NCI-H146 (cell line): ENCODE measurements at places on chromosomes 3 and 15.

DNA sequence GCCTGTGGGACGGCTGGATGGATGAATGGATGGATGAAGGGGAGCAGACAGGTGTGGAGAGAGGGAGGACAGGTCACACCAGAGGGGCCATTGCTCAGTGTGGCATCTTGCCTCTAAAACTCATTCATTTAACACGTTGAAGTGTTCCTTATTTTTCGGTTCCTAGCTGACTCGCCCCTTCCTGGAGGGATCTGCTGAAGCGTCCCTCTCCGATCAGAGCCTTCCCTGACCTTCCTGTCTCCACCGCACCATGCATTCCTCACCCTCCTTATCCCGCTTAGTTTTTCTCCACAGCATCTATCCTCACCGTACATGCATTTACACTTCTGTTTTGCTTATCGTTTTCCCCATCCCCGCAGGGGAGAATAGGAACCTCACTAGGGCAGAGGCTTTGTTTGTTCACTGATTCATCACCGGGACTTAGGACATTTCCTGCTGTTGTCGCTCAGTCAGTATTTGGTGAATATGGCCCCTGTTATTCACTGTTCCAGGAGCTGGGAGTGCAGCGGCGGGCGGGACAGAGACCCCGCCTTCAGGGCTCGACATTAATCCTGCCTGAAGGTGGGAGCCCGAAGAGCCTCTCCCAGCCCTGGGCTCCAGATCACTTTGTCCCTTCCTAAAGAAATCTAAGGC, 32.0 kb downstream of the FOXL2 start:
- DNase-seq, result peak; percentile 90

- no peak for DNase-seq
Measured at GRCh38 chr15:80982205-80982604, 7.4 kb downstream of the MESD start.

GRCh38 chr15:81221449-81221848, 24.8 kb downstream of the IL16 start:
- no peak for DNase-seq

DNA sequence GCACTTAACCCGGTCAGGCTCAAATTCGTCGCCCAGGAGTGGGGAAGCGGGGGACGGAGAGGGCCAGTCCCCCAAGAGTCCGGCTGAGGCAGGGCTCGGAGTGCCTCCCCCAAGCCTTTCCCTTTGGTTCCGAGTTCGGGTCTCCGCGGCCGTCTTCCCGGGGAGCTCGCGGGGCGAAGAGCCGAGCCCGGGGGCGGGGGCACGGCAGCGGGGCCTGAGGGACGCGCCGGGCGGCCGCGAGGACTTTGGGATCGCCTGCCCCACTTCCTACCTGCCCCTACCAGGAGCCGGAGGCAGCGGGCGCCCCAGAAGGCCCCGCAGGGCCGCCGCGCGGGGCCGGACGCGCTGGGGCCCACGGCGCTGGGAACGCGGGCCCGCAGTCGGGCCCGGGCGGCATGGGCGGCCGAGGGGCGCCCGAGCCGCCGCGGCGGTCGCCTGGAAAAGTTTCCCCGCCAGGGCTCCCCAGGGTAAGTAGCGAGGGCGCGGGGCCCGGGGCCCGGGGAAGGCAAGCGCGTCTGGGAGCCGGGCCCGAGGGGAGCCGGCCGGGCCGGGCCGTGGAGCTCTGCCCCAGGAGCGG, 2.8 kb downstream of the FURIN start:
- DNase-seq, result peak; percentile 20

DNA sequence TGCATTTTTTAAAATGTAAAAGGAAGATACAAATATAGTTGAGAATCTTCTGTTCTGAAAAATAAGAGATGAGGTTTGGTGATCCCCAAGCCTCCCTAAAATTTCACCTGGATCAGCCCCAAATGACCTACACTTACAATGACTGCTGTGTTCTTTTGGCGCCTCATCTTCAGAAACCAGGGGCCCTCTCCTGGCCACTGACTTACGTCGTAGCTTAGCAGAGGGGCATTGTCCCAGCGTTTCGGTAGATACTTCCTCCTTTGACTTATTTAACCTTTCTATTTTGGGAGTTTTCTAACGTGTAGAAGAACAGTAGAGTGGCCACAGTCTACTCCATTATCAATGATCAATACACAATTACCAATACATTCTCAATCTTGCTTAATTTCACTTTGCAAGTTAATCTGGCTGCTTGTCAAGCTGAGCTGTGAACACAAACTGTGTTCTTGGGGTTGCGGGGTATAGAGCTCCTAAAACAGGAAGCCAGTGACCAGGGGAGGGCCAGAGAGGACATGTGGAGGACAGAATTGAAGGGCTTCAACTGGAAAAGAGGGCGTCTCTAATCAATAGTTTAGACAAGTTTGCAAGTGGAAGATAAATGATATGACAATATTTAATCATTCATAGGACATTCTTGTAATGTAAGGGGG, 419.5 kb downstream of the LPP start:
- no peak for DNase-seq

GRCh38 chr3:151423091-151423490, 37.8 kb downstream of the IGSF10 start:
- DNase-seq, result no peak

- no peak for DNase-seq
Measured at GRCh38 chr3:78871048-78871447, 896.8 kb downstream of the ROBO1 start.

GRCh38 chr3:190673148-190673547, 159.3 kb downstream of the IL1RAP start:
- DNase-seq, result no peak

DNA sequence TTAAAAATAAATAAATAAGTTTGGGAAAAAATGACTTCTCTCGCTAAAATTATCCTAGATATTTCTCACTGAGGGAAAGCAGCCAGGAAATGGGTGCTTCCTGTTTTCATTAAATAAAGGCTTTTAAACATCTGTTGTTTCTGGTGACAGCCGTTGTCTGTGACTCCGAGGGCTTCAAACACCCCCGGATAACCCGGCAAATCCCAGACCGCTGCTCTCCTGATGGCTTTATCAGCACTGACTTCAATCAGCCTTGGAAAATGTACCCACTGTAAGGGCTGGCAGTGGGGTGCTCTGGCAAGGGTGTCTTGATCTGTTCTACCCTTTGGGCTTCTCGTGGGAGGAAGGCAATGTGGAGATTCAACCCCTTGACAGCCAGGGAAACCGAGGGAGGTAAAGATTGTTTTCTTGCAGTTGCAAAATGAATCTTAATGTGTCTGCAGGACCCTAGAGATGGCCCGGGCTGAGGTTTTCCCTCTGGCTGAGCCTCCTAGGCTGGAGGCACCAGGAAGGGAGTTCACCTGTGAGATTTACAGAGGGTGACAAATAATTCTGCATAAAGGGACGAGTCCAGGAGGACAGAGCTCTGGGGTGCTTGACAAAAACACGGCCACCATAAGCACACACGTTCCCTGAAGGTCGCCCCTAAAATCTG, 33.6 kb upstream of the SEC13 start:
- no peak for DNase-seq

DNA sequence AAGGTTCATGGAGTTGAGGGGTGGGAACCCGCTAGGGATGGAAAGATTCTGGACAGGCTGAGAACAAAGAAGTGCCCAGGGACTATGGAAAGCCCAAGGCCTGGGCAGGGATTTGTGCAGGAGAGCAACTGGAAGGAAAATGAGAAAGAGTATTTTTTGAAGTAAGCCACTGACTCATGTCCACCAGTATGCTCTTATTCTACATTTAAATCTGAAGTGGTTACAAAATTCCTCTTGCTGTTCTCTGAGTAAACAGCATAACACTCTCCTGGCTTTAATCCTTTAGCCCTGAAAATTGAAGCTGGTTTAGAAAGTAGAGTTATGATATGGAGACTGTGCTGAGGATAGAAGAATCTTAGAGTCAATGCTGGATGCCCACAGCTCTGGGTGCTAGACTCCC, 165.2 kb downstream of the ISL2 start:
- DNase-seq, result no peak

- no peak for DNase-seq
Measured at GRCh38 chr15:23516866-23517265, 48.6 kb upstream of the MKRN3 start.
